ENCODE measurements at places on chromosomes 7 and 10.

- no peak for DNase-seq
Measured at GRCh38 chr10:63675171-63675570, 154.0 kb downstream of the REEP3 start.

- no peak for DNase-seq
Measured at GRCh38 chr7:110595694-110596093, 495.2 kb upstream of the LRRN3 start.

- DNase-seq = no peak
Measured at GRCh38 chr7:33195264-33195663, 65.9 kb downstream of the BBS9 start.

DNA sequence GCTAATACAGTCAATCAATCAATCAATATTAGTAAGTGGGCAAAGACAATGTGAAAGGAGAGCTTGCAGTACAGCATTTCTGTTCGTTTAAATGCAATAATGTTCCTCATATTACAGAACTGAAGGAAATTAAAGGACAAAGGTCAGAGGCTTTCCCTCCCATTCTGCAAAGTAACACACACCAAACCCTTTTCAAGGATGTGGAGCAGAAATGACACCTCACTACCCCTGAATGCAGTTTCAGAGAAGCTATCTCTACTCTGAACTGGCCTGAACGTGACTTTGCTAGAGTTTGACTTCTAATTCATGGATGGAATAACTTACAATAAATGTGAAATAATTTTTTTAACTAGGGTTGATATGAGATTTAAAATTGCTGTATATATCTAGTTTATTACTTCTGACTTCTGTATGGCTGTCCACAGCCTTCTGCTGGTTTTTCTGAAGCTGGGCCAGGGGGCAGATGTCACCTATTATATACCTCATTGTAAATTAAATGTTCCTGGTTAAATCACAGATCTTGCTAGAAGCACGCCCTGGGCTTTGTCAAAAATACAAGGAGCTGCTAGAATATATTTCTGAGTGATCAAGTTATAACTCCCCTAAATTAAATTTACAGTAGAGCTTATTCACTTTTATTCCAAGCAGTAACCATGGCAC is 156.9 kb upstream of the C7orf33 start:
- no peak for DNase-seq

DNA sequence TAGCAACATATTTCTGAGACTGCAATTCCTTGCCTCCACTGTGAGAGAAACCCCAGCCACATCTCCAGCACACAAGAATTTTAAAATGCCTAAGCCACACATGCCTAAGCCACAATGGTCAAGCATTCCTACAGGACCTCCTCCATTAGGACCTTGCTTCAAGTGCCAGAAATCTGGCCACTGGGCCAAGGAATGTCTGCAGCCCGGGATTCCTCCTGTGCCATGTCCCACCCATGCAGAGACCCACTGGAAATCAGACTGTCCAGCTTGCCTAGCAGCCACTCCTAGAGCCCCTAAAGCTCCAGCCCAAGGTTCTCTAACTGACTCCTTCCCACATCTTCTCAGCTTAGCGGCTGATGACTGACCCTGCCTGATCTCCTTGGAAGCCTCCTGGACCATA is 117.5 kb downstream of the AHR start:
- DNase-seq = no peak

DNA sequence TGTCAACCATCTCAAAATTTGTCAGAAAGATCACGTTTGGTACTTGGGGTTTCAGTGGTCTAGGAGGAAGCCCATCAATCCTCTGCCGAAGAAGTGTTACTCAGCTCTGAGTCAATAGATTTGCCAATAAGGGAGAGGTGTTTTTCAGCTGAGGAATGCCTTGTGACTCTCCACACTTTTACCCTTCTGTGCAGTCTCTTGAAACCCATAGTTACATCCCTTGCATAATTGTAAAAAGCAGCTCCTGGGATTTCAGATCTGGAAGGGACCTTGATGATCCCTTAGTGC is 47.5 kb downstream of the INSYN2A start:
- DNase-seq = no peak

DNA sequence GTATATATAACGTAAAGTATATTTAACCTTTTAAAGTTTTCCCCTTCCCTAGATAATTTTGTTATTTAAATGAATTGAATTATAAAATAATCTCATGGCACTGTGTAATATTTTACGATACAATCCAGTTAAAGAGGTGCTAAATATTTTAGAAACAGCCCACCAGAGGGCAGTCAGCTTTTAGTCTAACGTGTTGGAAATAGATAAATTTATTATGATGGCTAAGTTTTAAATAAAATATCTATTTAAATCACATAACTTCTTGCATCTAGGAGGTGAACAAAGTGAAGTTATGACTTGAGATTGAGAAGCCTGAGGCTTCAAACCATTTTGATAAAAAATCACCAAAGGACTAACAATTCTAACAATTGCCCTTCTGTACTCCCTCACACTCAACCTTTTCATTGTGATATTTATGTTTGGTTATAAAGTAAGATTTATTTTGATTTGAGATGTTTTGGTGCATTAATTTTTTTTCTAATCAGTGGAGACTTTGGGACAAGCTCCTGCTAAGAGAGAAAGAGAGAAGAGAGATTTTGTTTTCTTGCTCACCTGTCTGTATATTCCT is 171.5 kb upstream of the SP4 start:
- peak; percentile 20 for DNase-seq

DNA sequence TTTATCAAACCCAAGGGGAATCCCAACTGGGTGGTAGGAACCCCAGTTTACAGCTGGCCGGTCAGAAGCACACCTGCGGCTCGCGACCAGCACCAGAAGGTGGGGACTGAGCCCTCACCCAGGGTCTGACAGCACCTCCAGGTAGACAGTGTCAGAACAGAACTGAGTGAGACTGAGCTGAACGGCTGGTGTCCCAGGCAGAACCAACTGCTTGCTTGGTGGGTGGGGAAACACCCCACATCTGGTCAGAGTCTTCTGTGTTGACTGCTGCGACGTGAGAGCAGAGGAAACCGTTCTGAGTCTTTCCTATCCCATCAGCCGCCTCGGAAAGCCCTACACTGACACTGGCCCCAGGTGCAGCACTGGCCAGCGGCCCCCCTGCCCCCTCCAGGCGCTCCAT is 160.7 kb downstream of the MAD1L1 start:
- DNase-seq = peak; percentile 21

GRCh38 chr10:118471863-118472262 is 123.6 kb downstream of the PRLHR start:
- no peak for DNase-seq

DNA sequence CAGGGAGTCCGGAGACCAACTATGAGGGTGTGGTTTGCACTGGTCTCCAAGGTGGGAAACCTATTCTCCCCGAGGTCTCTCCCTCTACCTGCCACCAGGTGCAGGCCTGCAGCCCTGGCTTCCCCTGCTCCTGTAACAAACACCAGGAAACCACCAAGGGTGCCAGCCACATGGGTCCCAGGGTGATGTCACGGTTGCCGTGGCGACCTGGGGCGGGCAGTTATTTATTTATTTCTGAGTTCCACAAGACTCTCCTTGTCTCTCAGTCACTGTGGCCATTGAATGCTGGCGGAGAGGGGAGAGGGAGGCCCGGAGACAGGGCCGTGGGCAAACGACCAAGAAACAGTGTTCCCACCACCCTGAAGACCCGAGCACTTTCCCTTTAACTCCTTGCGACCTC is 27.0 kb downstream of the MMD2 start:
- no peak for DNase-seq

- DNase-seq = no peak
Measured at GRCh38 chr7:44971902-44972441, 6.8 kb downstream of the MYO1G start.

- no peak for DNase-seq
Measured at GRCh38 chr7:113444261-113444660, 325.9 kb upstream of the SMIM30 start.

- no peak for DNase-seq
Measured at GRCh38 chr7:128122576-128123290, 91.5 kb upstream of the LRRC4 start.

GRCh38 chr7:26198781-26199169 is 1.8 kb downstream of the HNRNPA2B1 start:
- DNase-seq = no peak

GRCh38 chr7:129469930-129470329 is 32.4 kb upstream of the SMKR1 start:
- no peak for DNase-seq

GRCh38 chr7:2982831-2983230 is 60.8 kb downstream of the CARD11 start:
- DNase-seq = peak; percentile 46

DNA sequence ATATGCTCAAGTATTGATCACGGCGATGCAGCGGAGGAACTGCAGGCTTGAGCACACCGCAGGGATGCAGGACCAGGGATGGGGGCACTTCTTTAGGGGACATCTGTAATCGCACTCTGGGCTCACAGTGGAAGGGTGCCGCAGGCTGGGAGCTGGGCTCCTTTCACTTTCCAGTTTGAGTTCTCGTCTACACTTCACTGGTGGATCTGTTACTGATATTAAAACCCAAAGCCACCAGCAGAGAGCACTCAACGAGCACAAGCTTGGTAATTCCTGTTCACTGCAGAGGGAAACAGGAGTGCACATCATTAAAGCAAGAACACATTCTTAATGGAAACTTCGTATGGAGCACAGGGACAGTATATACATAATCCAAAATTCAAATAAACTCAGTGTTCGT is 91.3 kb downstream of the PARD3 start:
- DNase-seq = no peak

DNA sequence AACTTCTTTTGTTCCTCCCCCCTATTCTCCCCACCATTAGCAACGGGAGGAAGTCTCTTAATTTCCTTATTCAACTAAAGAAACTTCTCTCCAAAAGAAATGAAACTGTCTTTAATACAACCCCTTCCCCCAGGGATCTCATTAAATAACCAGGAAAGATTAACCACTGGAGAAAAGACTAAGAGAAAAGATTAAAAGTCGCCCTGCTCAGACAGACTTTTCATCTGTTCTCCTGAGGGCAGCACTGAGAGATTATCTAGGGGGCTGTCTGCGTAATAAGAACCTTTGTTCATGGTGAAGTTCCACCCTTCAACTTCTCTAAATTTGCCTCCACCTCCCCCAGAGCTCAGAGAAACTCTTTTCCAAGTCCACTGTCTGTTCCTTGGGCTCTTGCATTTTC is 105.5 kb downstream of the HGF start:
- no peak for DNase-seq

- no peak for DNase-seq
Measured at GRCh38 chr10:44571701-44572100, 186.8 kb upstream of the CXCL12 start.

DNA sequence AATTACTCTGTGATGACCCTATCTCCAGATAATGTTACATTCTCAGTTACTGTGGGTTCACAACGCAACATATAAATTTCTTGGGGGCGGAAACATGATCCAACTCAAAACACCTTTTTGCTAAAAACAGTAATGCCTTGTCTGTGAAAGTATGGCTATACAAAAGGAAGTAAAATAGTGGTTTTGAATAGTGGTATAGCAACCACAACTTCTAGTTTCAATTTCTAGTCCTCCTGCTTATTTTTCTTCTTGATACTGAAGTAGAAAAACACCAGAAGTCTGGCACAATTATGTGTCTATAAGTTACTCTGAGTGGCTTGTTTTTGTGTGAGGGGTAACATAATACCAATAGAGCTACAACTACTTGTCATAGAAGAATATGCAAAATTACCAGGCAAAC is 21.5 kb upstream of the ZNF800 start:
- no peak for DNase-seq

GRCh38 chr7:119935418-119936025 is 337.5 kb upstream of the KCND2 start:
- DNase-seq = no peak

GRCh38 chr7:36602934-36603887 is 121.1 kb downstream of the AOAH start:
- DNase-seq = no peak

DNA sequence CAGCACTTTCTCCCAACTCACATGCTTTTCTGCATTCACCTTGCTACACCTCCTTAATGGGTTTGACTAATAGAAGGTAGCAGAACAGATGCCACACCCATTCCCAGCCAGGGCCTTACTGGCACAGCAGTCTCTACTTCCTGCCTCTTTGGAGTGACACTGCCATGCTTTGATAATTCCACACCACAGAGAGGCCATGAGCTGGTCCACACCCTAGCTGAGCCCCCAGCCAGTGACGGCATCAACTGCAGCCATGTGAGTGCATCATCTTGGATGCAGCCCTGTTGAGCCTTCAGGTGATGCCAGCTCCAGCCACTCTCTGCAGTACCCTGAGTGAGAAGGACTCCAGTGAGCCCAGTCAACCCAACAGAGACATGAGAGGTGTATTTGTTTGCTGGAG is 27.5 kb upstream of the EZH2 start:
- DNase-seq = no peak

GRCh38 chr10:58892031-58892531 is 284.4 kb upstream of the PHYHIPL start:
- no peak for DNase-seq

- no peak for DNase-seq
Measured at GRCh38 chr7:18401757-18402156, 93.8 kb upstream of the HDAC9 start.

GRCh38 chr10:29083096-29083495 is 205.8 kb upstream of the LYZL1 start:
- no peak for DNase-seq

- no peak for DNase-seq
Measured at GRCh38 chr10:60208676-60209269, 180.9 kb downstream of the ANK3 start.

GRCh38 chr10:3925184-3925583 is 140.2 kb upstream of the KLF6 start:
- DNase-seq = no peak

DNA sequence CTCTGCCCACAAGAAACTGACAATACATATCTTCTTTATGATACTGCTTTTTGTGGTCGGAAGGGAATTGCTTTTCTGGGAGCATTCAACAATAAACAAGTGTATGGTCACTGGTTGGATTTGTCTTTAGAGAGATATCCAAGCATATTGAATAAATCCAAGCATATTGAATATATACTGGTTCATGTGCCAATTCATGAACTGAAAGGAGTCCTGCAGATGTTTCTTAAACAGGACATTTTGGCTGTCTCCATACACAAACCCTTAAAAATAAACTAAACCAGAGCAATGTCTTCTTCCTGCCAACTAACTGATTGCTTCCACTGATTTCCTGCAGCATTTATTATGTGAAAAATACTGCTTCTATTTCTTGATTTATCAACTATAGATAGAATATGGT is 173.9 kb downstream of the FOXP2 start:
- DNase-seq = no peak

DNA sequence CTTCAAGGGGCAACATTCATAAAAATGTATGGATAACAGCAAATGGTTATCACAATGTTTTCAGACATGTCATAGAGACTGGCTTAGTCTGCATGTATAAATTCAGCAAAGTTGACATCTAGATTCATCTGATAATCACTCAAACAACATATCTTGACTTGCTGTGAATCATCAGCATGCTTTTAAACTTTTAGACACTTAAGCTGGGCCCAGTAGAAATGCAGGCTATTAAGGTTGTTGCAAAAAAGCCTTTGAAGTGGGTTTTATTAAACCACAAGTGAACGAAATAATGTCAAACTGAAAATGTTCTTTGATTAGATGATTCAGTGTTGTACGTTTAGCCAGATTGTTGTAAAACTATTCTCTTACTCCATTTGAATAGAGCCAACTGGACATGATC is 759.6 kb downstream of the NXPH1 start:
- no peak for DNase-seq
